ENCODE measurements at places on chromosomes 11 and 22.

GRCh38 chr11:60765355-60765754 is 8.7 kb downstream of the MS4A15 start:
- no peak for DNase-seq

DNA sequence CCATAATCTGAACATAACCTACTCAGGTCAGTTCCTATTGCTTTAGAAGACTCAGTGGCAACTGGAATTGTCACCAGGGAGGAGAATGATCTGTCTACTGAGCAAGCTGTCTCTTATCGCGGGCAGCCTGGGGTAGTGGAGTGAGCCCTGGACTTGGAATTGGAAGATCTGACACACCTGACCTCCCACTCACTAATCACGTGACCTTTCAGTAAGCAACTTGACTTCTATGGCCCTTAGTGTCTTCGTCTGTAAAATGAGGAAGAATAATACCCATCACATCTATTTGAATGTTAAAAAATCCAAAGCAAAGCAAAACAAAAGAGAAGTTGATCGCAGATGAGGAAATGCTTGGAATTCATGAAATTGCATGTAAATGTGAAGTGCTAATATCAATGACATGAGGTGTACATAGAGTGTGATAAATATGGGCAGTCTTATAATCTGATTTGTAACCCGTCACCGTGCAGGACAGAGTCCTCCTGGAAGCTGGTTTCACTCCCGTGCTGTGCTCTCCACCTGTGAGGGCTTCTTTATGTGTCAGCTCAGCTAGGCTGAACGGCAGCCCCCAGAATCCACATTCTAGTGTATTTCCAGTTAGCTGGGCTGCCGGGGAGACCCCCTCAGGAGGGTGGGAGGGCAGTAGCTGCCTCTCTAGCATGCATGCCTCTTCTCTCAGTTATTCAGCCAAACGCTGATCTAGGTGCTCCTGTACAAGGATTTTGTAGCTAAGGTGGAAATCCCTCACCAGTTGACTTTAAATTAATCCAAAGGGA is 482.9 kb downstream of the OPCML start:
- DNase-seq = no peak

DNA sequence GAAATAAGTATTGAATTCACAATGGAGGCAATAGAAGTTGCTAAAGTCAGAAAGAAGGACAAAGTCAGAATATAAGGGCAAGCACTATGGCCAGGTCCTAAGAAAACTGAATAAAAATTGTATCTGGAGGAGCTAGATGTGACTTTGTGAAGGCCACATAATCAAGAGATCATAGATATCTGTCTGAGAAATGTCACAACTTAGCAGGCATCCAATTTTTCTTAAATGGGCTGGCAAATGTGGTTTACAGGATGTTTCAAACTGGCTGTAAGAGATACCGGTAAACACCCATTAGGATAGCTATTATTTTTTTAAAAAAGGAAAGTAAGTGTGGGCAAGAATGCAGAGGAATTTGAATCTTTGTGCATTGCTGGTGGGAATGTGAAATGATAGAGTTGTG is 303.1 kb upstream of the CHORDC1 start:
- no peak for DNase-seq

DNA sequence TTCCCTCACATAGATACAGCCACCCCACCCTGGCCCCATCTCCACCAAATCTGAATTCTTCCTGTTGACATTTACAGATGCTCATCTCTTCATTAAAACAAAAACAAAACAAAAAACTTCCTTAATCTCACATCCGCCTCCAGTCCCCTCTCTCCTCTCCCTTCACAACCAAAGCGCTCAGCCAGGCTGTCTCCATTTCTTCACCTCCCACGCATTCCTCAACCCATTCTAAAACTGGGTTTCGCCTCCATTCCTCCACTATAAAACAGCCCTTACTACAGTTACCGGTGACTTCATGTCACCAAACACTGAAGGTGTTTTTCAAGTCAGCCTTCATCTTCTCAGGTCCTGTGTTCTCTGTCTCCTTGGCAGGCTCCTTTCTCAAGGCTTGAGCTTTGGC is 9.6 kb downstream of the BACE1-AS start:
- DNase-seq = no peak

GRCh38 chr22:26918226-26918625 is 260.8 kb downstream of the MIAT start:
- DNase-seq = no peak

GRCh38 chr11:66716996-66717395 is 12.0 kb downstream of the SPTBN2 start:
- no peak for DNase-seq

DNA sequence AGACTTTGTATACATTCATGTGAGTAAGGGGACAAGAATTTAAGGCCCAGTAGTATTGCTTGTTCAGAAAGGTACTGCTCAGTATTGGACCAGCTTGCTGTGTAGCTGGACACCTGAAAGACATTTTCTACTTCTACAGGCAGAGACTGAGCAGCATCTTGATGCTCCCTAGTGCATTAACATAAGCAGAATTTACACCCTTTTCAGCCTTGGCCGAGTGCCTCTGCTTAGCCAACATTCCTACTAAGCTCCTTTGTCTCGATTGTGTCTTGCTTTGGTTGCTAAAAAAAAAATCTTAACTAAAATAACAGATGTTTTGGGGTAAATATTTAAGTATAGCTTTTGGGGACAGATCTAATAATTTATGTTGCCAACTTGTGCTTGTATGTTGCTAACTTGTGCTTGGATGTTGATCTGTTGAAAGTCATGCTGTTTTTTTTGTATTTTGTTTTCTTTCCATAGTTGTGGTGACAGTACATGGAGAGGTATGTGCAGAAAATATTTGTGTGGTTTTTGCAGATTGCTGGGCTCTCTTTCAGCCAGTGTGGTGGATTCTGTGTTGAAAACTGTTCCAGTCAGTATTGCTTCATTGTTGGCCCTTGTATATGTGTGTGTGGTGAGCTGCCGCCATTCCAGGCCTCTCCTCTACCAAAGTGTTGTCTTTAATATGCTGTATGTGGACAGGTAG is 3.7 kb downstream of the PTS start:
- DNase-seq = no peak

GRCh38 chr11:69839516-69839915 is 20.3 kb upstream of the FGF3 start:
- DNase-seq = no peak

DNA sequence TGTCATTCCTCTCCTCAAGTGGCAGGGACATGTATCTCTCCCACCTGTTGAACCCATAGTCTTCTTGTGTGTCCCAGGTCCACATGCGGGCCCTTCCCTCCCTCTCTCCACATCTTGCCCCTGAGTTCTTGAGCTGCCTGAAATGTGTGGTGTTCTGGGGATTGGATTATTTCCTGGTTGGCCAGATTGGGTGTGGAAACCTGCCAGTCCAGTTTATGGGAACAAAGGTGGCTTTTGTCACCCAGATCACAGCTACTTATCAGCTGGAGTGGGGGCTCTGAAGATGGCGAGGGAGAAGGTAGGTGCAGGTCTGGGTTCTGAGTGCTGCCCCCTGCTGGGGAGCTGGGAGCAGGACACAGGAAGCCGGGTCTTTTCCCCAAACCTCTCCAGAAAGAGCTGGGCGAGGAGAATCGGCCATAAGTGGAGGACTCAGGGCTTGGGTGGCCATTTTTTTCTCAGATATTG is 14.2 kb downstream of the DTX4 start:
- DNase-seq = no peak

GRCh38 chr11:23502826-23503225 is 642.6 kb upstream of the CCDC179 start:
- no peak for DNase-seq

- DNase-seq = no peak
Measured at GRCh38 chr11:76844511-76844910, 16.2 kb upstream of the ACER3 start.

DNA sequence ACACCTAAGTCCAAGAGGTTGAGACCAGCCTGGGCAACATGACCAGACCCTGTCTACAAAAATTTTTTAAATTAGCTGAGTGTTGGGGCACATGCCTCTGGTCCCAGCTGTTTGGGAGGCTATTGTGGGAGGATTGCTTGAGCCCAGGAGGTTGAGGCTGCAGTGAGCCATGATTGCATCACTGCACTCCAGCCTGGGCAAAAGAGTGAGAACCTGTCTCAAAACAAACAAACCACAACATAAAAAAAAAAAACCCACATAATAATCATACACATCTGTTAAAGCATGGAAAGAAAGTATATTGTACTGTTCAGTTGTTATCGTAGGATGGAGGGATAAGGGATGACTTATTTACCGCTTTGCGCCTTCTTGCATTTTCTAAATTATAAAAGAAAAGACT is 35.9 kb upstream of the GRK2 start:
- no peak for DNase-seq

- no peak for DNase-seq
Measured at GRCh38 chr11:133814588-133815100, 30.7 kb downstream of the SPATA19 start.

- DNase-seq = no peak
Measured at GRCh38 chr11:35141071-35141470, 2.1 kb downstream of the CD44 start.

GRCh38 chr22:42269432-42270175 is 849 bp downstream of the TCF20 start:
- peak; percentile 44 for DNase-seq

Measured in left ventricle myocardium inferior (tissue), 1 donor.